Activated T-cell treated with anti-CD3 and anti-CD28 coated beads for 24 hours (primary cell): ENCODE measurements at places on chromosomes 2 and 18.

DNA sequence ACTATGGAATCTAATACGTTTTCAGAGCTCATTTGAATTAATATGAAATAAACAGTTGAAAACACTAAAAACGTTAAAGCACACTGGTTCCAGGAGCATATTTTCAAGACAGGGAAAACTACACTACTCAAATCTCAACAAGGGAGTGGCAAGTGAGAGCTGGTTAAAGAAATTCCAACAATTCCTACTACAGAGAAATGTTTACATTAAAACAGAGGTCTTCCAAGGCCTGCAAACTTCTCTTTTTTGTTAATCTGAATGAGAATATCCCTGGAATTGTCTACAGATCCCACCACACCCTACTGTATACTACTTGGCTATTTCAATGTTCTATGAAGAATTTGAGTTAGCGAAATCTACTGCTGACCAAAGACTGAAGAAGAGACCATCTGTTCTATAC, 231.5 kb downstream of the ZEB2 start:
- DNase-seq = no peak

DNA sequence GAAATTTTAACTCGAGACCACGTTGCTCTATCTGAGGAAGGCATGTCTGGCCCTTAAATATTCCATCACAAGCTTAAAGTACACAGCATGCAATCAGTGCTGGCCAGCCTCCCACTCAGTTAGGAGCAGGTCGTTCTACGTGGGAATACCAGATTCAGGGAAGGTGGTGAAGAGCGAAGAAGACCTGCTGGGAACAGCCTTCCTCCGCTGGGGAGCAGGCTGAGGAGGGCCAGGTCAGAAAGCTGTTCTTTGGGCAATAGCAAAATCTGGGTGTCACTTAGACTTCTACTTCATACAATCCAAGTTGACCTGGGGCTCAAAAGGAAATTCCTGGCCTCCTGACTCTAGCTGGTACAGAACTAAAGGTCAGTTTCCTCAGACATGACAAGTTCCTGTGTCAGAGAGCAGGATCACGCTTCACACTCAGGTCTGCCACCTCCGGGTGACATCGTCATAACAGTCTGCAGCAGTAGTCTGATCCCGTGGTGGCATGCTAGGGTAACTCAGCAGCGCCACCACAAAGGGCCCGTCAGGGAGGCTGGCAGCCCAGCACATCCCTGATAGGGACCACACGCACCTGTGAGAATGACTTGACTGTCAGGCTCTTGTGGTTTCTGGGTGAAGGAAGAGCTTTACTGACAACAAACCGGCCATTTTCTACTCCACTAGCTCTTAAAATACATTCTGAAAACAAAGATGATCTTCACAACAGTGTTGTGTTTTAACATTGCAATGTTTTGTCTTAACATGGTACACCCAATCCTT, 35.2 kb upstream of the NAPG start:
- DNase-seq = peak; percentile 48

- no peak for DNase-seq
Measured at GRCh38 chr2:106065983-106066820, 127.9 kb downstream of the UXS1 start.

- no peak for DNase-seq
Measured at GRCh38 chr2:202633470-202633869, 1.3 kb upstream of the FAM117B start.

- DNase-seq = no peak
Measured at GRCh38 chr2:8525582-8526402, 156.1 kb upstream of the ID2 start.

DNA sequence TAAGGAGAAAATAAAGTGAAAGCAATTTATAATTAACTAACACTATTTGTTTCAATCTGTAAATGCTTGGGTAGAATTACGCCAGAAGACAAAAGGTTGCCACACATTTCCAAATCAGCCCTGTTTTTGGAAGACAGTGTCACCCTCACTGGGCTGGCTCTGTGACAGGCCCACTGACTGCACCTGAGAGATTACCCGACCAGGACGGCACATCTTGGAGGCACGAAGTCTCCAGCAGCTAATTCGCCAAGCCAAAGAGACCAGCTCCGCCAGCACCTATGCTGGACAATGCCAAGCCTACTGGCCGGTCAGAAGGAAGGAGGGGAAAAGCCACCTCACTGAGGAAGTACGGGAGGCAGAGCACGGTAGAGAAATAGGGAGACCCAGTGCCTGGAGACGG, 61.9 kb downstream of the CYB5A start:
- no peak for DNase-seq
